Sigmoid colon (tissue), 7 donors: ENCODE measurements at places on chromosomes 3 and 15. TPM values are rescaled to one million over a fixed set of nuclear protein-coding genes. Genes with fewer than 3 reads are reported as not detected.

CYP1A2 gene
- not detected for total RNA-seq

INSYN1 gene
- total RNA-seq, result 6.6 TPM

C3orf49 gene
- total RNA-seq, result not detected

ZNF860 gene
- 0.28 TPM for total RNA-seq

TMEM212 gene
- total RNA-seq, result not detected

TRA2B gene
- 159 TPM for total RNA-seq

ACVR2B gene
- 4.8 TPM for total RNA-seq

FBXW12 gene
- total RNA-seq, result not detected

IGSF10 gene
- 7.2 TPM for total RNA-seq

SEMA5B gene
- total RNA-seq, result 0.68 TPM

CRBN gene
- total RNA-seq, result 61.9 TPM

MKRN2OS gene
- total RNA-seq, result not detected

GATM gene
- total RNA-seq, result 38.4 TPM

RBP2 gene
- not detected for total RNA-seq

MITF gene
- 73.2 TPM for total RNA-seq
